ENCODE measurements at places on chromosomes 7 and 10.

DNA sequence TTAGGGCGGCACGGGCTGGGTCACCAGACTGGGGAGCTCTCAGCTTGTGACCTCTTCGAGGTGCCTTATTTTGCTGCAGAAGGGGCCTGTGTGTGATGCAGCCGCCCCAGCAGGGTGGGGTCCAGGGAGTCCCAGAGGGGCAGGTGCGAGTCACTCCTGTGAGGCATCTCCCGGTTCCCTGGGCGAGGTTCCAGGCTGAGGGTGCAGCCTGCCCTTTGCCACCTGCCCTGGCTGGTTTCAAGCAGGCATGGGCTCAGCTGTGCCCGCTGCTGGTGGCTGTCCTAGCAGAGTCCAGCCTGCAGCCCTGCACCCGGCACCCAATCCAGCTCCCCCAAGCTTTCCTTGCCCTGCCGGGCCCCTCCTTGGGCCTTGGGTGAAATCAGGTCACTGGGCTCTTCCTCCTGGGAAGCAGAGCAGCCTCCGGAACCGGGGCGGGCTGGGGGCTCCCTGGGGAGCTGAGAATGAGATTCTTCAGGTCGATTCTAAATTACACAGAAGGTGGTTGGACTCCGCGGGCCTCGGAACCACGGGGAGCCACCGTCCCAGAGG is 64.8 kb downstream of the PWWP2B start:
- no peak for DNase-seq

DNA sequence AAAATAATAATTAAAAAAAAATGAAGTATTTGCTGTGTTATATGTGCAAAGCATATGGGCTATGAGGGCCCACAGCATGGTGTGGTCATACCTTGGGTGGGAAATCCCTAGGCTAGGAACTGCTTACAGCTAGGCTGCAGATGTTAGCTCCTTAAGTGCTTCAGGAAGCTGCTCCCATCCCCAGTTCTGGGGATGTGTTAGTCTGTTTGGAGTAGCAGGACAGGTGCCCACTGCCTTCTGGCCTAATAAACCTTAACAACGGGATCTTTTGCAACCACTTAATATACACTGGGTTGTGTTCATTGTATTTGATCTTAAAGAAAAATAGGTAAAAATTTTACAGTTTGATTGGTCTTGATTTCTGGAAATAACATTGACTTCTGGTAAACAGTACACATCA is 46.3 kb downstream of the HK1 start:
- no peak for DNase-seq

DNA sequence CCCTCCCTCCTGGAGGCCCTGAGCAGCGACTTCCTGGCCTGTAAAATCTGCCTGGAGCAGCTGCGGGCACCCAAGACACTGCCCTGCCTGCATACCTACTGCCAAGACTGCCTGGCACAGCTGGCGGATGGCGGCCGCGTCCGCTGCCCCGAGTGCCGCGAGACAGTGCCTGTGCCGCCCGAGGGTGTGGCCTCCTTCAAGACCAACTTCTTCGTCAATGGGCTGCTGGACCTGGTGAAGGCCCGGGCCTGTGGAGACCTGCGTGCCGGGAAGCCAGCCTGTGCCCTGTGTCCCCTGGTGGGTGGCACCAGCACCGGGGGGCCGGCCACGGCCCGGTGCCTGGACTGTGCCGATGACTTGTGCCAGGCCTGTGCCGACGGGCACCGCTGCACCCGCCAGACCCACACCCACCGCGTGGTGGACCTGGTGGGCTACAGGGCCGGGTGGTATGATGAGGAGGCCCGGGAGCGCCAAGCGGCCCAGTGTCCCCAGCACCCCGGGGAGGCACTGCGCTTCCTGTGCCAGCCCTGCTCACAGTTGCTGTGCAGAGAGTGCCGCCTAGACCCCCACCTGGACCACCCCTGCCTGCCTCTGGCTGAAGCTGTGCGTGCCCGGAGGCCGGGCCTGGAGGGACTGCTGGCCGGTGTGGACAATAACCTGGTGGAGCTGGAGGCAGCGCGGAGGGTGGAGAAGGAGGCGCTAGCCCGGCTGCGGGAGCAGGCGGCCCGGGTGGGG is 2.2 kb downstream of the TRIM56 start:
- no peak for DNase-seq

- DNase-seq, result no peak
Measured at GRCh38 chr10:122302315-122302714, 31.2 kb downstream of the BTBD16 start.
